ENCODE measurements at places on chromosomes 12 and 14.

- DNase-seq = no peak
Observed at GRCh38 chr14:90019824-90020523, 41.8 kb upstream of the KCNK13 start.

- DNase-seq = no peak
Observed at GRCh38 chr12:106582641-106583230, at the start of gene RFX4. TSS of gene RFX4 (plus strand) at chr12:106583004. CDS start at chr12:106583321, 317 bp downstream.

DNA sequence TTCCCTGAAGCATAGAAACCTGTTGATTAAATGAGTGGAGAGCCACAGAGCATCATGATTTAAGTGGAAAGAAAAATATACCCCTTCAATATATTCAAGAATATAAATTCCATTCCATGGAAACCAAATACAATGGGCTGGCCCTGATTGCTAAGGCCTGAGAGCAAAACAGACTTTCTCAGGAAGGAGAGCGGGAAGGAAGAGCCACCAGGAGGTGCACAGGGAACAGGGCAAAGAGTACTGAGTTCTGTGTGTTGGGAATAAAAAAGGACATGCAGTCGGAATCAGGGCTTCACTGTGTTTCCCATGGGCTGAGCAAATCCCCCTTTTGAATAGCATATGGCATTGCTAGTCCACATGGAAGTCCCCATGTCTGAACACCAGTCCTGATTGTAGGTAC lies 69.7 kb upstream of the PLEKHG3 start:
- DNase-seq = no peak

DNA sequence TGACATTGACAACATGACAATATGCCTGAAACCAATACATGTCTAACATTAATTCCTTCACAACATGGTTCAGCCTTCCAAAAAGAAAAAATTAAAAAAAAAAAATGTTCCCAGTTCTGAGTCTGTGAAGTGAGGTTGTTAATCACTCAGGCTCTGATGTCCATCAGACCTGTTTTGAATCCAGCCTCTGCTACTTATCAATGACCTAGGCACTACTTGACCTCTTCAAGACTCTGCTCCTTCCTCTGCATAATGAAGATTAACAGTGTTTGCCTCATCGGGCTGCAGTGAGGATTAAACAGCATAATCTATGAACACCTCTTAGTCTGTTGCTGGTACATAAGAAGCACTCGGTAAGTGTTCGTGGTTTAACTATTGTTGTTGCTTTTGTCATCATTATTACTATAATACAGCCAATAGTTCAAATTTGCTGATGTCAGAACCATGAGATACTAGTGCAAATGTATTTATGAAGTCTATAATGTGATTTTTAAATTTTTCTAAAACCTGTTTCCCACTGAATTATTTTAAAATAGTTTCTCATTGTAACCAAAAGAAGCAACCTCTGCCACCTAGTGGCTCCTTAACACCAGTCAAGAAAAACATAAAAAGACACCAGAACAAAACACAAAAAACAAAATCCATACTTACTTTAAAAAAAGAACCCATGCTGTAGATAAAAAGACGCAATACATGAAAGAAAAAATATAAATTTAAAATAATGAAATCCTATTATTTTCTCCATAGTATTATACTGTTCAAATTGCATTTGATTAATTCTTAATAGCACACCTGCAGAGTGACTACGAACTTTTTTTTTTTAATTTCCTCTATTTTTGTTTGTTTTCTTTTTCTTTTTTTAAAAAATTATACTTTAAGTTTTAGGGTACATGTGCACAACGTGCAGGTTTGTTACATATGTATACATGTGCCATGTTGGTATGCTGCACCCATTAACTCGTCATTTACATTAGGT lies 20.3 kb upstream of the TMX1 start:
- DNase-seq = no peak

GRCh38 chr14:53035336-53036210 lies 84.7 kb upstream of the FERMT2 start:
- no peak for DNase-seq

GRCh38 chr14:34219661-34220377 lies 242.2 kb downstream of the SPTSSA start:
- no peak for DNase-seq

GRCh38 chr12:50024805-50025186 lies 498 bp downstream of the RACGAP1 start:
- no peak for DNase-seq

DNA sequence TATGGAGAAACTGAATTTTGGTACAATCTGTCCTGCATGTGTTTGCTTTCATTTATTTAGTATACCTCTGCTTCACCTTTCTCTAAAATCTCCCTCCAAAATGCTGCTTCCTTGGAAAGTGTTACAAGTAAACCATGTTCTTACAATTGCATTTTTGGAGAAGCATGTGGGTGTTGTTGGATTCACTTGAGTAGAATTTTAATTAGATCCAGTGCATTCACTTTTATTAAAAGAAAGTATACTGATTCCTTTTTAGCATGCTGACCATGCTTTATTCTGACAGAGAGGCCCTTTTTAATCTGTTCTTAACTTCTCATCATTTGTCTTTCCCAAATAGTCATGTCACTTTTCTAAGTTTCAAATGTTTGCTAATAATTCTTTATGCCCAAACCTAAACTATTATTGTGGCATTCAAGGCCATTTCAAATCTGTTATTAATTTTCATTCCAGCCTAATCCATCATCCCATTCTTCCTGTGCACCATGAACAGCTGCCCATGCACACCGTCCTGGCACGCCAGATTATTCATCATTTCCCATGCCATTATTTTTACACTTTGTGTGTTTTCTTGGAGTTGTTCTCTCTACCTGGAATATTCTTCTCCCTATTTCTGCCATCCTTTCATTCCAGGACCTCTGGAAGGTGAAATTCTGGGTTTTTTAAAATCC lies 90.7 kb downstream of the METTL25 start:
- no peak for DNase-seq

DNA sequence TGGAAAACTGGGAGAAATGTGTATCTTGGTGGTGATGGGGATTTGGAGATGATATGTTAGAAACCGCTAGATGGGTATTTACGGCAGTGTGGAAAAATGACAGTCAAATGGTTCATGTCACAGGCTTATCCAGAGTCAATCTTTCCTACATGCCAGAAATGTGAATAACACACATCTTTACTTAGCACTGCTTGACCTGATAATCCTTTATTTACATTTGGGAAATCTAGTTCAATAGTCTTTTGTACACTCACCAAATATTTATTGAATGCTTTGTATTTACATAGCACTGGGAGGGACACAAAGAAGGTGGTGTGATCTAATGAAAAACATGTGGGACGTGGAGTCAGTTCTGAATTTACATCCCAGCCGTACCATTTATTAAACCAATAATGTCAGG lies 208.2 kb downstream of the DIO2 start:
- no peak for DNase-seq

- DNase-seq = no peak
Observed at GRCh38 chr12:111754671-111755070, 12.1 kb upstream of the ALDH2 start.

- no peak for DNase-seq
Observed at GRCh38 chr12:107369679-107370078, 276.3 kb upstream of the CRY1 start.
